Activated CD8-positive, alpha-beta memory T cell treated with anti-CD3 and anti-CD28 coated beads for 48 hours (primary cell): ENCODE measurements at places on chromosomes 7 and 10.

DNA sequence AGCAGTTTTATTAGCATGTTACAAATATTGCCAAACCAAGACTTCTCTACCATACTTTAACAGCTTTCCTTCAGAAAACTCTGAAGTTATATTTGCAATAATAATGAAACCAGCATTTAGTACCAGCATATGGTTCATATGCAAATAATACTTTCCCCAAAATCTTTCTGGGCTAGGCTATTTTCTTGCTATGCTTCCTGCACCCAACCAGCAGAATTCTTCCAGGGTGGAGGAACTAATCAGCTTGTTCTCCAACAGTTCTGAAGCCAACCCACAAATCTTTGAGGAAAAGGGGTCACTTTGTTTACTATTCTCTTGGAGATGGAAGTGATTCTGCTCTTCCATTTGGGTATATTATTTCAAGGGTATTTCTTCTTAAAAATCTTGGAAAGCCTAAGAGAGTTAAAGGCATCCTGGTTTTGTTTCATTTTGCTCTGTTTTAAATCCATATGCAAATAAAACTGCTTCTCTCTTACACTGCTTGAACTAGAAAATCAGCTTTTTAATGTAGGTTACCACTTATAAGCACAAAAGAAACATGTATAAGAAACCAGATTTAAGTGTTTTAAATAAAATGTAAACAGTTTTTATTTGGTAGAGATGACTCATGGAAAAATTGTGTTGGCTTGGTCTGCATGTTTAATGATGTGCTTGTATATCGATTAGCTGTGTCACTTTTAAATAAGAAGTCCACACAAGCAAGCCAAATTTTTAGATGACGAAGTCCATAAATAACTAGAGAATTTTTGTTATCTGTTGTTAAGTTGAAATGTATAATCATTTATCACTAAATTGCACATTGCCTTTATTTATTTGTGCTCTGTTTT is 103.7 kb downstream of the HECTD2 start:
- no peak for DNase-seq

DNA sequence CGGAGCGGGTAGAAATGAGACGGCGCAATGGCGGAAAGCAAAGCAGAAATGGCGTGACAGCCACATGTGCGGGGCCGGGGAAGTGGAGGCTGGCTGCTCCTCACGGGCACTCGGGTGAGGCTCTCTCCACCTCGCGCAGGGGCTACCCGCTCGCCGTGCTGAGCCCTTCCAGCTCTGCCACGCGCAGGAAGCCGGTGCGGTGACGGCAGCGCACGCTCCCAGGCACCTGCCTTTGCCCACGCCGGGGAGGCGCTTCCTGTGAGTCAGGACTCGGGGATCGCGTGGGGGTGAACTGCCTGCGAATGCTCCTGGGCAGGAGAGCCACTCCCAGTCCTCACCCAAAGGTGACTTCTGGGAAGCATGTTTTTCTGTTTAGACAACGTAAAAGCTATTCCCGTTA is 431.2 kb downstream of the GLRX3 start:
- DNase-seq, result no peak

DNA sequence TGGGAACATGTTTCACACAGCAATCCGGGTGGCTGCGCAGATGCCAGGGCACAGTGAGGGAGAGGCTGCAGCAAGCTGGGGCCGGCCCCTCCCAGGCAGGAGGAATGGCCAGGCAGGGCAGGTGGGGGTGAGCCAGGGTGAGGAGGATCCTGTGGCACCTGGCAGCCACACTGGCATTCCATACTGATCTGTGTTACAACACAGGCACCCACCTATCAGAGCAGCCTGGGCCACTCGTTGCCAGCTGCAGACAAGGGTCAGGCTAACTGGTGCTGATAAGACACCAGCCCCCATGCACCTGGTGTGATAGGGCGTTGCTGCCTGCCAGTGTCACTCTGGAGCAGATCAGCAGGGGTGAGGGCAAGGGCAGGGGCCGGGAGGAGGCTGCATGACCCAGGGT is 16.6 kb upstream of the RET start:
- DNase-seq, result no peak

DNA sequence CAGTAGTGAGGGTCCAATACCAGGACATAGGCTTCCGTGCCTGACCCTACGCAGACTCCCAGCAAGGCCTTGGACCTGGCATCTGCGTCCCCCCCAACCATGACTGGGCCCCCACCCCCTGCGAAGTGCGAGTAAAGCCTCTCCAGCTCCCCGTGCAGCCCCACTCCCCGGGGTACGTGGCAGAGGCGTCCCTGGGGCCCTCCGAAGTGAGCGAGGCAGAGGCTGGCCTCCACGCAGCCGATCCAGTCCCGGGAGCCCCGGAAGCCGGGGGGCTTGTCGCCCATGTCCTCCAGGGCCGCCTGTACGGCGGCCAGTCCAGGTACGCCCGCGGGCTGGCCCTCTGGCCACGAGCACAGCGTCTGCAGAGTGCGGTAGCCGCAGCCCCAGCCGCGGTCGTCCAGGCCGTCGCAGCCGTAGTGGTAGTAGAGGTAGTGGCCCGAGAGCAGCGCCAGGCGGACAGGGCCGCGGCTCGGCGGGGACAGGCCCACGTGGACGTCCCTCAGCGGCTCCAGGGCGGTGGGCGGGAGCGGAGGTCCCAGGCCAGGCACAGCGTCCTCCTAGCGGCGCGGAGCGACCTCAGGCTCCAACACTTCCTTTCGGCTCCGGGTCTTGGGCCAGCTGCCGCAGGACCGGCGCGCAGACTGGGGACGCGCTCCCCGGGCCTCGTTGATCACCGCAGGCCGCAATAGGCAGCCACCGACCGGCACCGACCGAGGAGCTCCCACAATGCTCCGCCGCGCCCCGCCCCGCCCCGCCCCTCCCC is at the start of gene UFSP1:
Gene UFSP1, minus strand, starts transcription at position 728 of the 763 bp plus-strand sequence. Its CDS starts 444 bp downstream, at position 284.
- DNase-seq, result no peak

- DNase-seq, result no peak
Observed at GRCh38 chr7:143069912-143070500, 17.9 kb downstream of the OR6V1 start.
